HT1080 (cell line): ENCODE measurements at places on chromosomes 12 and 14. TPM values are rescaled to one million over a fixed set of nuclear protein-coding genes. Genes with fewer than 3 reads are reported as not detected.

The RNASE1 gene
- total RNA-seq: 1.0 and 1.1 TPM in 2 replicates

The STAB2 gene
- total RNA-seq: not detected in 2 replicates

The CIROP gene
- not detected in 2 replicates for total RNA-seq

The PLEKHG3 gene
- 23.5 and 27.9 TPM in 2 replicates for total RNA-seq

The OASL gene
- total RNA-seq: 2.4 and 3.2 TPM in 2 replicates
